Kidney (tissue), 22 donors: ENCODE measurements at places on chromosomes 6 and 20. TPM values are rescaled to one million over a fixed set of nuclear protein-coding genes. Genes with fewer than 3 reads are reported as not detected.

The SLC24A3 gene
- total RNA-seq = 5.2 TPM

GRCh38 chr6:159527351-159527750 lies 165.7 kb downstream of the SOD2 start:
- DNase-seq = no peak

The NTSR1 gene
- 0.09 TPM for total RNA-seq

GRCh38 chr20:42192321-42192720 lies 574.1 kb upstream of the CHD6 start:
- no peak for DNase-seq

- no peak for DNase-seq
These were observed 10.5 kb upstream of the KIAA1755 start for GRCh38 chr20:38270869-38271605.

The XKR7 gene
- 0.06 TPM for total RNA-seq

The RNF182 gene
- 3.9 TPM for total RNA-seq

DNA sequence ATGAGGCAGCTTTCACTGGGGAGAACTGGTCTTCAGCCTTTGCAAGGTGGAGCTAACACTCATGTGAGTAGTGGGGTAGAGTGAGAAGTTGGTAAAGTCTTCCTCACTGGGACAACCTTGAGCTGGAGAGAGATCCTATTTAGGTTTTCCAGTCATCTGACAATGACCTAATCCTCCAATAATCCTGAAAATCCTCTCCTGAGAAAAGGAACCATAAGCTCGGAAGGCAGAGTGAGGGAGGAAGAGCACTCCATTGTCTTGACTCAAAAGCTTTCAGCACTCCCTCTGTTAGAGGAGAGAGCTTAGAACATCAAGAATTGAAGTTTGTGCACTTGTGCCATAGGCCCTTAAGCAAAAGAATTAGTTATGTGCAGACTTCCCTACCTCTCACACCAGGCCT lies 77.8 kb downstream of the TRAM2 start:
- no peak for DNase-seq

- DNase-seq = no peak
These were observed 1.2 kb downstream of the CPXM1 start for GRCh38 chr20:2799271-2799670.

The AVP gene
- not detected for total RNA-seq

- no peak for DNase-seq
These were observed 40.4 kb upstream of the DUSP22 start for GRCh38 chr6:251920-252319.

GRCh38 chr20:63216849-63217471 lies 1.0 kb upstream of the YTHDF1 start:
- DNase-seq = no peak

- DNase-seq = no peak
These were observed 122.3 kb downstream of the PREX1 start for GRCh38 chr20:48705240-48706115.

- no peak for DNase-seq
These were observed 48.2 kb upstream of the ADTRP start for GRCh38 chr6:11826779-11827178.
